Large intestine (tissue), 12 donors: ENCODE measurements at places on chromosomes 6 and 20.
A peak's percentile ranks its signal among the peaks of the same experiment; 100 is the strongest.

DNA sequence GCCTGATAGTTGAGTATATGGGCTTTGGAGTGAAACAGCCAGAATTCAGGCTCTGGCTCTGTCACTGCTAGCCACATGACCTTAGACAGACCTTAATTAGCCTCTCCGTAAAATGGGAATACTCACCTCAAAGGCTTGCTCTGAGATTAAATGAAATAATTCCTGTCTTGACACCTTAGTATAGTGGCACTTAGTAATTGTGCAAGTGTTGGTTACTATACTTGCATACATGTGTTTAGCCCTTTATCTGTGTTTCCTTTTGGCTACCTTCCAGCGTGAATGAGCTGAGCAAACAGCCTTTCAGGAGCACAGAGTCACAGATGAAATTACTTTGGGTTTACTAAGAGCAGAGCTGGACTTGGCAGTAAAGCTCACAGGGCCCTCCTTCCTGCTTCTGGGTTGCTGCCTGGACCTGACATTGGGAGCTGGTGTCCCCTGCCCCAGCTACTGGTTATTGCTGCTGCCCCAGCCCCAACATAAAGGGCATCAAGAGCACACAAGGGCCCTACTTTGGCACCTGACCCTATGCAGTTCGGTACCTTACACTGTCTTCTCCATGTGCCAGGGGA lies 32.8 kb downstream of the CD164 start:
- H3K4me1 ChIP-seq, result peaks cover 54% of the 10 kb centered on the region
- no peak overlapping the region for H3K4me3 ChIP-seq
- peak overlapping the region; percentile 82 for H3K27ac ChIP-seq
- H3K36me3 ChIP-seq, result peaks cover 4% of the 10 kb centered on the region
- no peaks in the 10 kb centered on the region for H3K27me3 ChIP-seq

DNA sequence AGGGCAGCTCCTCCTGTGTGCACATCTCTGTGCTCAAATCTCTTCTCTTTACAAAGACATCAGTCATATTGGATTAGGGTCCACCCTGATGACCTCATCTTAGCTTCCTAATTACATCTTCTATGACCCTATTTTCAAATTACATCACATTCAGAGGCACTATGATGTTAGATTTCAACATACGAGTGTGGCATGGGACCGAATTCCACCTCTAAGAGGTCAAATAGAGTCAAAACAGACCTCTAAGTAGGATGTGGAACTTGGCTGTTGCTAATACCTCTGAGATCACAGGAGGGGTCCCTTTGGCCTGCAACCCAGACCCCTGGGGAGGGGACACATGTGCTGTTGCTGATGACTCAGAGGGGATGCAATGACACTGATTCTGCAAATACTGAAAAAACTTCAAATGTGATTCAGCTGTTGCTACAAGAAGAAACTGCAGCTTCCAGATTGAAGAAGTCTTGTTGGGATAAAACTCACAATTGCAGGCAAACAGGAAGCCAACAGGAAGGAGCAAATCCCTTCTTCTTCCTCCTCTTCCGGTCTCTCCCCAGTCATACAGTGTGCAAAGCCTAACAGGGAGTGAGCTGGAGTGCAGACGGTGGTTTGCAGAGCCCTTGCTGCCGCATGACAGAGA lies 216.2 kb downstream of the MYLK4 start:
- H3K27ac ChIP-seq, result no peak overlapping the region
- H3K27me3 ChIP-seq, result no peaks in the 10 kb centered on the region
- no peak for DNase-seq
- no peaks in the 10 kb centered on the region for H3K4me1 ChIP-seq
- no peaks in the 10 kb centered on the region for H3K36me3 ChIP-seq

GRCh38 chr6:113464960-113465359 lies 392.2 kb upstream of the MARCKS start:
- no peak overlapping the region for H3K4me3 ChIP-seq
- no peaks in the 10 kb centered on the region for H3K36me3 ChIP-seq
- H3K27ac ChIP-seq, result no peak overlapping the region
- DNase-seq, result peak; percentile 18
- H3K4me1 ChIP-seq, result no peaks in the 10 kb centered on the region

DNA sequence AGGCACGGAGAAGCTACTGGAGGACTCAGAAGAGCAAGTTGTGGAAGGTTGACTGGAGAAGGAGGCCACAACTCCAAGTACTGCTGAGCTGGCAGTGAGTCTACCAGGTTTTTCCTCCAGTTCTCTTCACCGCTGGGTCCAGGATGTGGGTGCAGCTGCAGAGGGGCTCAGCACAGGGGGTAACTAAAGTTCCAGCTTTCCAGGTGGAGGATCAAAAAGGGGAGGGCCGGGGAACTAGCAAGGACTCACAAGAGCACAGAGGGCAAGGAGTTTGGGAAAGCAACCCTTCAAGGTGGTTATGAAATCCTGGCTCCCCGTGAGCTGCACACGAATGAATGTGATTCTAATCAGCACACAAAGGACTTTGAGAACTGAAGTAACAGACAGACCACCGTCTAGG lies 194.2 kb upstream of the GMDS start:
- no peak overlapping the region for H3K27ac ChIP-seq
- no peaks in the 10 kb centered on the region for H3K36me3 ChIP-seq
- H3K4me3 ChIP-seq, result no peak overlapping the region
- no peaks in the 10 kb centered on the region for H3K4me1 ChIP-seq
- H3K27me3 ChIP-seq, result no peaks in the 10 kb centered on the region
- no peak for DNase-seq

GRCh38 chr6:80478030-80478429 lies 371.6 kb downstream of the BCKDHB start:
- peak; percentile 32 for DNase-seq
- H3K27ac ChIP-seq, result peak overlapping the region; percentile 65
- no peaks in the 10 kb centered on the region for H3K4me1 ChIP-seq
- no peaks in the 10 kb centered on the region for H3K36me3 ChIP-seq
- H3K27me3 ChIP-seq, result no peaks in the 10 kb centered on the region
- no peak overlapping the region for H3K4me3 ChIP-seq

DNA sequence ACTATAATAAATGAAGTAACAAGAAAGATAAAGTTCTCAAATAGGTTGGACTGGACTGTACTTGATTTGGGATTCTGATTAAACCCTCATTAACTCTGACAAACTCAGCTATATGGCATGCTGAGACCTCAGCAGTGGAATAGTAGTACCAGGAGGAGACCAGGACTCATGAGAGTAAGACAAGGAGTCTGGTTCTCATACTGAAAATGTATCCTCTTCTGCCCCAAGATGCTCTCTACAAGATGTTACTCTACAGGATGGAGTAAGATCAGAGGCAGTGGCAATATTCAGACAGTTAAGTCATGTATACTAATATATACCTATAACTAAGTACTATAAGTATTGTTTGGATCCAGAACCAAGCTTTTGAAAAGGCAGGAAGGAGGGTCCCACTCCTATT lies 31.9 kb upstream of the SYNCRIP start:
- peaks cover 3% of the 10 kb centered on the region for H3K4me1 ChIP-seq
- H3K36me3 ChIP-seq, result peaks cover 11% of the 10 kb centered on the region
- no peak overlapping the region for H3K4me3 ChIP-seq
- H3K27ac ChIP-seq, result no peak overlapping the region
- H3K27me3 ChIP-seq, result no peaks in the 10 kb centered on the region
- no peak for DNase-seq

GRCh38 chr6:51330971-51331370 lies 512.3 kb downstream of the TFAP2B start:
- DNase-seq, result no peak
- H3K27me3 ChIP-seq, result no peaks in the 10 kb centered on the region
- H3K4me3 ChIP-seq, result no peak overlapping the region
- H3K36me3 ChIP-seq, result no peaks in the 10 kb centered on the region

DNA sequence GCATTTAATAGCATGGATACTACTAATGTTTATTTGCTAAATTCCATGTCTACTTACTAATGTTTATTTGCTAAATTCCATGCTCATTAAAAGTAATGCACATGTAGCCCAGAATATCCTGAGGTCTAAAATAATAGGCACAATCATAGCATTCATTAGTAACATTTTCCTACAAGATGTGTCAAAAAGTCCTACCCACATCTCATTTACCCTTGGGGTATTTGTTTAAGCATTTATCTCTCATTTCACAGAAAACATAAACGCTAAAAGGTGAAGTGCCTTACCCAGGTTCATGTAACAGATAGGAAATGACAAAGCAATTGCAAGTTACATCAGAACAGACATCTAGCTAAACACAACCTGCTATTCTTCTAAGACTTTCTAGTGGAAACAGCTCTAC lies 457.1 kb downstream of the HACE1 start:
- no peak overlapping the region for H3K27ac ChIP-seq
- no peaks in the 10 kb centered on the region for H3K27me3 ChIP-seq
- no peaks in the 10 kb centered on the region for H3K36me3 ChIP-seq
- H3K4me3 ChIP-seq, result no peak overlapping the region

DNA sequence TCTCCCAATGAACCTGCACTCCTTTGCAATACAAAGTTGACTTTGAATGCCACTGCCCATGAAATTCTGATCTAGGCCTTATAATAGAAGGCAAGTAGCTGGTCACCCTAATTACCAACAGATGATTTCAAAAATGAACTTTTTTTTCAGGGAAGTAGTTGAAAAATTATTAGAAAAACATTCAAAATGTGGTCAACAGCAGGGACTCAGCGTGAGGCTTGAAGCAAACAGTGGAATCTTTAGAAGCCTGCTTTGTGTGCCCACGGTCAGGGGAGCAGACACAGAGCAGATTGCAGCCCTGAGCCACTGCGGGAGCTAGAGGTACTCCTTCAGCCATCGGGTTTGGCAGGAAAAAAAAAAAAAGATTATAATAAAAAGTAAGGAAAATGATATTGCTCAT lies 87.1 kb upstream of the HEY2 start:
- H3K27ac ChIP-seq, result no peak overlapping the region
- no peak for DNase-seq
- no peak overlapping the region for H3K4me3 ChIP-seq
- H3K4me1 ChIP-seq, result no peaks in the 10 kb centered on the region
- H3K27me3 ChIP-seq, result no peaks in the 10 kb centered on the region
- no peaks in the 10 kb centered on the region for H3K36me3 ChIP-seq

- no peak overlapping the region for H3K27ac ChIP-seq
- H3K27me3 ChIP-seq, result peaks cover 2% of the 10 kb centered on the region
- no peak overlapping the region for H3K4me3 ChIP-seq
- H3K4me1 ChIP-seq, result no peaks in the 10 kb centered on the region
- DNase-seq, result no peak
Observed at GRCh38 chr6:45454008-45454911, 76.5 kb upstream of the SUPT3H start.

GRCh38 chr20:19451231-19451922 lies 238.9 kb downstream of the SLC24A3 start:
- H3K4me3 ChIP-seq, result no peak overlapping the region
- no peaks in the 10 kb centered on the region for H3K36me3 ChIP-seq
- no peak for DNase-seq
- no peaks in the 10 kb centered on the region for H3K4me1 ChIP-seq
